Activated naive CD4-positive, alpha-beta T cell (primary cell): ENCODE measurements at places on chromosomes 5 and 9.

DNA sequence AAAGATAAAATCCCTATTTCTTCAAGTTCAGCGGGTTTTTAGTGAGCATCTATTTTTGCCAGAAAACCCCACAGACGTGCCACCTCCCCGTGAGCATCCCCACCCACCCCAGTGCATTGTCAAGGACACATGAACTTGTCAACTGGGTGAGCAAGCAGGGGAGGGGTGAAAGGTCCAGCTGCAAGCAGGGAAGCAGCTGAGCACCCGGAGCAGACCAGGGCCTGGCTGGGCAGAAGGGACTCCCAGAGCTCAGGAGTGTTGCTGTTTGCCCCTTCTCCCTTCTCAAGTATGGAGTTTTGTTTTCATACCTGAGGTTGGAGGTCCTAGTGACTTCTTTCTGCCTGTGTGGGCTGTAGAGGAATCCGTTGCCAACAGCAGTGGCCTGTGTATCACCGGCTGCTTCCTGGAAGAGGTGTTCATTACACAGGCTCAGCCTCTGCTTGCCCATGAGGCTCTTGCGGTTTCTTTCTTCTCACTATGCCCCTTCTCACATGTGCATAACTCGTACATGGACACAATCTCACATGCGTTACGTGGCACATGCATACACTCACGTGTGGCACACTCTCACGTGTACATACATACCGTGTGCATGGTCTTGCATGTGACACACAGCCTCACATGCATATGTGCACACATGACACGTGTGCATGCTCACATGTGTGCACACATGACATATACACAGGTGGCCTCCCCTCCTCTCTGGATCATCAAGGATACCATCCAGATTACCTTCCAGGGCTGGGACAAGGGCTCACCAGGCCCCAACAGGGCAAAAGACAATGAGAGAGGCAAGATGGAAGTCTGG, 126.7 kb downstream of the MVB12B start:
- no peak for DNase-seq

GRCh38 chr5:8322484-8322883, 453.5 kb downstream of the MTRR start:
- DNase-seq: no peak

GRCh38 chr5:143592648-143593047, 189.2 kb upstream of the NR3C1 start:
- DNase-seq: no peak

DNA sequence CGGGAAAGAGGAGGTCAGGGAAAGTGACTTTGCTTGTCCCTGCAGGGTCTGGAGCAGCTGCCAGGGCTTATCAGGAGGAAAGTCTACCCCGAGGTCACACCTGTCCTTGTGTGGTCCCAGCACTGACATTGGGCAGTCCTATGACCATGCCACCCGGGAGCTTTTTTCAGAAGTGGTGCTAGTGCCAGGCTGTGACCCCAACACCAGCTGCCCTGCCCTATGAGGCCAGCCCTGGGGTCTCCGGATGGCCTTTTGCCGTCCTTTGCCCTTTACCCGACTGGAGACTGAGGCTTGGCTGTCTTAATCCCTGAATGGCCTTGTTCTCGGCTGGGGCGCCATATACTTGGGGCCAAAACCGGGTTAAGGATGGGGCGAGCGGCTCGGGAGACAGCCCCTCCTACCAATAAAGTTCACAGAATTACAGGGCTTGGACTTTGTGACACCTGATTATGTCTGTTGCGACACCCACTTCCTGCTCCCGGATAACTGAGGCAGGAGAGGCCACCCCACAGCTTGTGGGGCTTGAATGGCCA, 22.2 kb upstream of the SLC9A3 start:
- no peak for DNase-seq

GRCh38 chr9:4680750-4681149, 1.4 kb downstream of the CDC37L1 start:
- no peak for DNase-seq

- DNase-seq: no peak
Measured at GRCh38 chr5:149265597-149265996, 6.1 kb upstream of the AFAP1L1 start.

DNA sequence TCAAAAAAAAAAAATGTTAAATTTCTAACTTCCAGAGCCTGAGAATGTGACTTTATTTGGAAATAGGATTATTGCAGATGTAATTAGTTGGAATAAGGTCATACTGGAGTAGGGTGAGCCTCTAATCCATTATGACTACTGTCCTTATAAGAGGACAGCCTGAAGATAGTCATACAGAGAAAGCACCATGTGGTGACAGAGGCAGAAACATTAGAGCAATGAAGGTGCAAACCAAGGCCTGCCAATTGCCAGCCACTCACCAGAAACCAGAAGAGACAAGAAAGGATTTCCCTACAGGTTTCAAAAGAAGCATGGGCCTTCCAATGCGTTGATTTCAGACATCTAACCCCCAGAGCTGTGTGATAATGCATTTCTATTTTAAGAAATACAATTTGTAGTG, 659.2 kb upstream of the CHD1 start:
- no peak for DNase-seq

DNA sequence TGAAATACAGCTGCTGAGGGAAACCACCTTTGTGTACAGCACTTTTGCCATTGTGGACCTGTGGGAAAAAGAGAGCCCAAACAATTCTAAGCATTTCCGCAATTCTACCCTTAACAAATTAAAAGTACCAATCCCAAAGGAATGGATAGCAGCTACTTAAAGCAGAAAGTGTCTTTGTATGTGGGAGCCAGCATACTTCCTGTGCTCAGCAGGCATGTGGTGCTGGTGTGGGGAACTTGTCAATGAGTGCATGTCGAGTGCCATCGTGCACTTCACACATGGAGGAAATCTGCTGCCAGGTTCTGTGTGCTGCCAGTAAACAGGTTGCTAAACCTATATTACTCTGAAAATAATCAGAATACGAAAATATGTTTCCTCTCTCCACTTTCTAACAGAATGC, 399.0 kb downstream of the LRRC70 start:
- DNase-seq: no peak

DNA sequence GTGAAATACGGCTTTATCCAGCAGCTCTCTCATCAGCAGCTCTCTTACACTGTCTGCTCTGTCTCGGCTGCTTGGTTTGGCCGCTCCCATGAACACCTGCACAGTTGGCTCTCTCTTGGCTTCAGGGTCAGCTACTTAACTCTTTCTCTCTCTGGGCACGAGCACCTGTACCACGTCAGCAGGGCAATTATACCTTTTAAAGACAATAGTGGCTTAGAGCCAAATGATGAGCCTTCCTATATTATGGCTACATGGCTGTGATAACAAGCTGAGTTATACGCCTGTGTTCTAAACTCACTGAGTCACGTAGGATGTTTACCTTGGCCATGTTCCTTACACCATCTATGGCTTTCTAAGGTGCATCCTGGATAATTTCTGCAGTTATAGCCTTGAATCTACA, 69.2 kb upstream of the CTNND2 start:
- no peak for DNase-seq

- DNase-seq: no peak
Measured at GRCh38 chr5:56494300-56494731, 261.2 kb upstream of the ANKRD55 start.

GRCh38 chr5:155834271-155834975, 492.5 kb upstream of the SGCD start:
- no peak for DNase-seq

DNA sequence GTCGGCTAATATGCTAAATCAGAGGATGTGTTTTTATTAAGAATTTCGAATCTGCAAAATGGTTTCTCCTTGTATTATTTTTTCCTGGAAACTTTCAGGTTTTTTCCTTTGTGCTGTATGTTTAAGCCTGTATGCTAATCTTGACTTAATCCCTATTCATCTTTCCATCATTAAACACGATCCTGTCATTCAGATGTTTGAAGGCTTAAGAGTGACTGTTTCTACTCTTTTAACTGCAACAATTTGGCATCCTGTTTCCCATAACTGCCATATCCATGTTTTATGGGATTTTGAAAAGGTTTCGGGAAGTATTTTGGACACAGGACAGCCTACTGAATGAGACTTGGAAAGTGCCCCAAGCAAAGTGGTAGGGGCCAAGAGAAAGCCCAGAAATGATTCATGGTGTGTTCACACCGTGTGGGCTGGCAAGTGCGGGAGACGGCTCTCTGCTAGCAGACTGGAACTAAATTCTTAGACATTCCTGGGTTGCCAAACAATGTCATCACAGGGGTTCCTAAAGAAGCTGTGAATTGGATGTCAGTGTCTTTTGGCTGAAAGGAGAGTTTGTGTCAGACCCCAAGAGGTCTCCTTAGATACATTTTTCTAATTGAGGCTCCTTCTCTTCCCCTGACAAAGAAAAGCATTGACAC, 125.4 kb upstream of the ADAMTS16 start:
- DNase-seq: no peak

DNA sequence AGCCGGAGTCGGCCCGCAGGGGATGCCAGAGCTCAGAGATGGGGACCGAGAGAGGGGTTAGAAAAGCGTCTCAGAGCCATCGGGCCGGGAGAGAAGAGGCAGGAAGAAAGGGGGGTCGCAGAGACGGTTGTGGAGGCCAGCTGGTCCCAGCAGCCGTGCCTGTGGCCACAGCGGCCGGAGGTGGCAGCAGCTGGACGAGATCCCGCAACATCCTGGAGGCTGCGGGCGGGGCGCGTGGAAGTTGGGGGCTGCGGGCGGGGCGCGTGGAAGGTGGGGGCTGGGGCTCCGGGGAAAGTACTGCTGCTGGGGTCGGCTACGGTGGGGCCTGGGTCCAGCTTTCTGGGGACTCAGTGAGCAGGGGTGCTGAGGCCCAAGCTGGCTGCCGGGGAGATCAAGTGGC, 34.4 kb upstream of the EGFL7 start:
- no peak for DNase-seq

DNA sequence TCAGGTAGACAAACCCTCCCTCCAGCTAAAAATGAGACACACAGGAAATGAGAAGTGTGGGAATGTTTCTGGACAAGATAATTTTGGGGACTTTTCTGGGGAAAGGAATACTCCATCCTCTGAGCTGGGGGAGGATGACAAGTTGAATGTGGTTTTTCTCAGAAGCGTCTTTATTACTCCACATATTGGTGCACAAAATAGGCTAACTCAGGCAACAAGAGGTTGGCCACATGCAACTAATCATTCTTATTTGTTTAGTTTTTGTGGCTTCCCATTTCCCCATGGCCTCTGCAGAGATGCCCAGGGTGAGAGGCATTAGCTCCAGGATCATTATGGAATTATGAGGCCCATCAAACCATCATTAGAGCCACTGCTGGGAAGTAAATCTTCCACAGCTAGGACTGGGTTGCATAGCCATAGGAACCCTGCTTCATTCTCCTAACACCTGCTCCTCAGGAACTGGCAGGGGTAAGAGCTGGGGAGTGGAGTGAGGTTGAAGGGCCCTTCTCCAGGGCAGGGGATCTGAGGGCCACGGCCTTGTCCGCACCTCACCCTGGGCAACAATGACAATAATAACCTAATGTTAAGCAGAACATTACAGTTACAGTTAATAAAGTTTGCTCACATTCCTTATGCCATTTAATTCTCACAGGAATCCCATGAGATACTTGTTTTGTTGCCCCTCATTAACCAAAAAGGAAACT, 9.3 kb upstream of the SIL1 start:
- no peak for DNase-seq
